ENCODE measurements at places on chromosomes 16 and 17.

DNA sequence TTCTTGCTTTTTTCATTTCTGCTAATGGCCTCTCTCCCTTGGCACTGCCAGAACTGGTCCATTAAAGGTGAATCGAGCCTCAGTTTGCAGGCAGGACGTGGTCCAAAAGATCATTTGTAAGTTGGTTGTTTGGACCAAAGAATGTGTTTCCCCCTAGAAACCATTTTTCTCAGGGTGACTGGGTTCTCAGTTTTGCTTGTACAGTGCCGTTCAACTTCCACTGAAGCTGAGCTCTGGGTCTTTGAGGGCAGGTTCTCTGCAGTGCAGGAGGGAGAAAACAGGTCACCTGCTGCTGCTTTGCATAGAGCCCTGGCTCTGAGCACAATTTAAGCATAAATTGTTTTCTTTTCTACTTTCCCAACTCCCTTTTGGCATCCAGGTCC lies 9.0 kb upstream of the AMZ2 start:
- DNase-seq: no peak

GRCh38 chr17:28749516-28750177 lies 5.8 kb downstream of the TRAF4 start:
- no peak for DNase-seq

- DNase-seq: no peak
These were observed 7.3 kb upstream of the CPHXL start for GRCh38 chr16:75733305-75734211.

DNA sequence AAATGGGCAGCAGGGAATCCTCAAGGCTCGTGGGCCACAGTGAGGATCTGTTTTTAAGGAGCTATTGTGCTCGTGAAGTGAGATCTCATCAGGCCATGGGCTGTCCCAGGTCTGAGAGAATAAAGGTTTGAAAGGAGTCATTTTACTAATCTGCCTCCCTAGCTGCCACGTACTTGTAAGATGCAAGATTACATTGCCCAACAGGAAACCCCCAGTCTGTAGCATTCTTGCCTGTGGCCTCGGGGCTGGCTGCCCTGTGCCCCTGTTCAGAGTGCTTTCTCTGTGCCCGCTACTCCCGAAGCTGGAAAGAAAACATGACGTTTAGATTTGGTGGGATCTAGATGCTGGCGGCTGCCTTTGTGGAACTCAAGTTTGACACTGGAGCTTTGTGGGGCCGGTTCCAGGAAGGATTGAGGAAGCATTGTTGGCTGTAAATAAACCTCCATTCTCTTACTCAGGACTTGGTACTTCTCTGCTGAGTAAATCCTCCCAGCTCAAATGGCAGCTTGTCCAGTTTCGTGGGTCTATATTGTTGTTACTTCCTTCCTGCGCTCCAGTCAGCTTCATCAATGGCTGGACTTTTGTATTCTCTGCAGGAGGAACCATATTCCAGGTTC lies 21.2 kb downstream of the SAP30BP start:
- no peak for DNase-seq

GRCh38 chr16:84874983-84875382 lies 55.2 kb downstream of the CRISPLD2 start:
- DNase-seq: no peak

- DNase-seq: no peak
These were observed 90.6 kb downstream of the TOX3 start for GRCh38 chr16:52456368-52456767.

GRCh38 chr17:59641799-59642484 lies 22.2 kb downstream of the CLTC start:
- DNase-seq: no peak

DNA sequence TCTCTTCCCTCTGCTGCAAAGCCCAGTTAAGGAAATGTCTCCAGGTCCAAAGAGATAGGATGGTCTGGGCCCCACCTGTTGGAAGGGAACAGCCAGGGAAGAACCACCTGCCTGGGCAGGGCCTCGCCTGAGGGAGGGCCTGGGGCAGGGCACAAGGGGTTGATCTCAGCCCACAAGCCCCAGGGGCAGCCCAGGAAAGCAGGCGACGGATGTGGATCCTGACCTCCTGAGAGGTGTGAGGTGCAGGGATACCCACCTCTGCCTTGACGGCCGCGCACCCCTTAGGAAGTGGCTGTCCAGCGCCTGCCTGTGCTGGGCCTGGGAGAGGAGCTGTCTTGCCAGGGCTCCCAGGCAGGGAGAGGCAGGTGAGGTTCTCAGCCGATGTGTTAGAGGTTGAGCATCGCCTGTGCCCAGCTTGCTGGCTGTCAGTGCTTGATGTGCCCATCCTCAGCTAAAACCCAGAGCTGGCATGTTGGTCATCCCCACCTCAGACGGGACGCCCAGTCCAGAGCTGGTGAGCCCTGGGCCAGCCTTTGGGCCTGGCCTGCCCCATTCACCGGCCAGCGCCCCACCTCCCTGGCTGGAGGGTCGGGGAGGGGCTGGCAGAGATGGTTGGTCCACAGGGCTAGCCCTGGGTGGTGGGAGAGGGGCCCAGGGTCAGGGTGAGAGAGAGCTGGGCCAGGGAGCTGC lies 434 bp downstream of the CEMP1 start:
- no peak for DNase-seq

DNA sequence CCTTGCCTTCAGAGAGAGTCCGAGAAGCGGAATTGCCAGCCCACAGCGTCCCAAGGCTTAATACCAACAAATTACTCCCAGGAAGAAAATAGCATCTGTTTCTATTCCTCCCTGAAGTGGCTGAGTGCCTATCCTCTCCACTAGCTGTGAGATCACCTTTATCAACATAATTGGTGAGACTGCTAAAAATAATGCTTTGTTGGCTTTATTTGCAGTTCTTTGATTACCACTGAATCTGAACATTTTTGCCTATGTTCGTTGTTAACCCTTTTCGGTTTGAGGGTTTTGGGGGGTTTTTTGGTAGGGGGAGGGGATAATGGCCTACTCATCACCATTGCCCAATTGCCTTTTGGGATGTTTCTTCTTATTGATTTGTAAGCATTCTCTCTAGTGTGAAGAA lies 31.0 kb downstream of the MMP15 start:
- DNase-seq: no peak

GRCh38 chr17:79988185-79988971 lies 47.3 kb downstream of the TBC1D16 start:
- peak; percentile 41 for DNase-seq

DNA sequence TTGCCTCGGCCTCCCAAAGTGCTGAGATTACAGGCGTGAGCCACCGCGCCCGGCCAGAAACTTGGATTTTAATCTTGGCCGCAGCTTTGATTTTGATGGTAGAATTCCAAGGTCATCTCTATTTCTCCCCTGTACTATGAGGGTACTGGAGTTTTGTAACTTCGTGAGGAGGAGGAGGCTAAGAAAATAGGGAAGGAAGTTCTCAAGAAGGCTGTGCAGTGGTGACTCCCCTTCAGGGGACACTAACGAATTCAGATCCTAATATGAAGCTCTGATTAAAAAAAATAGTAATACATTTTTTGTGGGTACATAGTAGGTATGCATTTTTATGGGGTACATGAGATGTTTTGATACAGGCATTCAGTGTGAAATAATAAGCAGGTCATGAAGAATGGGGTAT lies 55.9 kb downstream of the LDHD start:
- DNase-seq: no peak

GRCh38 chr16:12906765-12907516 lies 5.5 kb downstream of the SHISA9 start:
- DNase-seq: no peak

- no peak for DNase-seq
These were observed 49.0 kb upstream of the PIK3R6 start for GRCh38 chr17:8916466-8916865.

Data from NCI-H1105 (cell line).